NCI-H1930 (cell line): ENCODE measurements at places on chromosomes 6 and 20.

- DNase-seq, result no peak
These were observed 511.1 kb upstream of the MAP3K7 start for GRCh38 chr6:91098006-91098405.

- no peak for DNase-seq
These were observed at the start of gene JPH2 for GRCh38 chr20:44187054-44187771. Gene JPH2, minus strand, starts transcription at chr20:44187188. Its CDS starts 483 bp downstream, at chr20:44186705.

- DNase-seq, result no peak
These were observed 24.6 kb downstream of the SPATA2 start for GRCh38 chr20:49890471-49891361.

DNA sequence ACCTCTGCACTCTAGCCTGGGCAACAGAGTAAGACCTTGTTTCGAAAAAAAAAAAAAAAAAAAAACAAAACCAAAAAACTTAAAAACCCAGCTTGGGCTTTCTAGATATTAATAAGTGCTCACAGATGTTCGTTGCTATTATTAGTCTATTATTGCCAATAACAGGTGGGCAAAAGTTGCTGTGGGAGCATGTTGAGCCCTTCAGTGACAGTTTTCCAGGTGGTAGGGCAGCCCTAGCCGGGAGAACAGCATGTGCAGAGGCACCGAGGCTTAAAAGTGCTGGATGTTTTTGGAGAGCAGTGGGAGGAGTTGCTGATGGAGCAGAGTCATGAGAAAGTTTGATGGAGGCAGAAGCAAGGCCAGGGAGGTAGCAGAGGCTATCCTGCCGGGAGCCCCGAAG lies 4.4 kb downstream of the PPP1R16B start:
- no peak for DNase-seq

GRCh38 chr6:106885679-106886078 lies 88.8 kb downstream of the CD24 start:
- DNase-seq, result peak; percentile 81

- no peak for DNase-seq
These were observed 121.1 kb downstream of the PDE7B start for GRCh38 chr6:135972586-135972985.

GRCh38 chr6:34239500-34239825 lies 2.8 kb downstream of the HMGA1 start:
- no peak for DNase-seq

DNA sequence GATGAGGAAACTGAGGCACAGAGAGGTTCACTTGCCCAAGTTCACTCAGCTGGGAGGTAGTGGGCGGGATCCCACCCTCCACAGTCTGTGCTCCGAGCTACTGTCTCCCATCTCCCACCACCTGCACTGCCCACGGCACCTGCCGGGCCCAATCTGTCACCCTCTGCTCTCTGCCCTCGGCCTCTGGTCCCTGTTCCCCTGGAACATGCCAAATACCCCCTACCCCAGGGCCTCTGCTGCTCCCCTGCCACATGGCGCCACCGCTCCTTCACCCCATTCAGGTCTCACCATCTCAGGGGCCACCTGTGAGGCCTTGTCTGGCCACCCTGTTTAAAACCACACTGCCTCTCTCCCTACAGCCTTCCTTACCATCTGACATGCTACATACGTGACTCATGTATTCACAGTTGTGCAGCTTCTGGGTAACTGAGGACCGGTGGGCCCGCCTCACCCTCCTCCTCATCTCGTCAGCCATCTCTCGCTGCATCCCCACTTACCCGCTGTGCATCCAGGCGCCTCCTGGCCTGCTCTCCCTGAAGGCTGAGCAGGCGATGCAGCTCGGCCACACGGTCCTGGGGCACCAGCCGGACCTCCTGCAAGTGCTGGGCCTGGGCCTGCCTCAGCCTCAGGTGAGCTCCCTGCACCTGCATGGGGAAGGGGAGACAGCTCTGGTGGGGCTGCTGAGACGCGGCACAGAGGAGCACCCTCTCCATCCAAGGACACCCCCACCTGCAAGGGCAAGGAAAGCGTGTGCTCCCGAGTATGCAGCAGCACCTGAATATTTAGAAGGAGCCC lies 50.6 kb downstream of the GINS1 start:
- no peak for DNase-seq

- no peak for DNase-seq
These were observed 317.6 kb downstream of the CLIC5 start for GRCh38 chr6:45698046-45698445.

DNA sequence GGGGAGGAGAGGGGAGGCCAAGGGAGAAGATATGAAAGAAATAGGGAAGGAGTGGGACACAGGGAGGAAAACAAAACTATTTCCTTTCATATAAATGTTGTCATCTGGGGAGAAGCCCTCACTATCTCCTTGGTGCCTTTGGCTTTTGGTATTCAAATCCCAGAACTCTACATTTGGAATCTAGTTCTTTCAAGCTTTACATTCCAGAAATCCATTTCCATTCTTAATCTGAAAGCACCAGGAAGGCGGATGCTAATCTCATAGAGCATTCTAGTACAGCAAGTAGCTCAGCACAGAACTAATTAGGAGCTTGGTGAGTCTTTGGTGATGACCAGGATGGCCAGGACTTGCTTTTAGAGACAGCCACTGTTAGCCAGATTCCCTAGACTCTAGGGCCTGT lies 177.9 kb downstream of the KIF16B start:
- no peak for DNase-seq

DNA sequence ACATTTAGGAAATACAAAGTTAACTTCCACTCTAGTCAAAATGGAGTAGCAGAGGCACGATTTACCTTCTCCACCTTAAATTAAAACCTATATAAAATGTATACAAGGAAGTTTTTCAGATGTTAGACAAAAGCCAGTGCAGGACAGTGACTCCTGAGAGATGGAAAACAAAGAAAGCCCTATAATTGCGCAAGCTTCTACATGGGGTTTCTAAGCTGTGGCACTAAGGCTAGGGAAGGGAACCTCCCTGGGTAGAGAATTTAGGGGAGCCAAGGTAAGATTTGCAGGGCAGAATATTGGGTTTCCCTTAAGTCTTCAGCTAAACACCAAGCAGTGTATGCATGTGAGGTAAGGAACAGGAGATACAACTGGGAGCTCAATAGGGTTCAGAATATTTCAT lies 18.5 kb upstream of the ZC3H12D start:
- DNase-seq, result no peak

GRCh38 chr20:41540918-41541317 lies 77.3 kb downstream of the CHD6 start:
- no peak for DNase-seq

DNA sequence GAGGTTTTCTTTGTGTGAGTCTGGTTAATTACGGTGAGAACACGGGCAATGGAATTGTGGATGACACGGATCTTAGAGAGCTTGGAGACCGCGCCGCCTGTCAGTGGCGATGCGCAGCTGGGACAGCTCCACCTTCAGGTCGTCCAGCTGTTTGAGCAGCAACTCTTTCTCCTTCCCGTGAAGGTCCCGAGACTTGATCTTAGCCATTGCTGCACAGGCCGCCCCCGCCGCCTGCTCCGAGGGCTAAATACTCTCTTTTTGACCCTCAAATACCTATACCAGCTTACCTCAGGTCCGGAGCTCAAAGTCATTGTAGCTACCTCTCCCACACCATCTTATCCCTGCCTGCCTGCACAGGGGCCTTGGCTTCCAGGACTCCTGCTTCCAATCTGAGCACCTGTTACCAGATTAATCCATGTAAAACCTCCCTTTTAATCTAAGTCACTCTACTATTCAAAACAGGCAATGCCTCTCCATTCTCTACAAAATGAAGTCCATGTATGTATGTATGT lies 100.2 kb downstream of the PREP start:
- no peak for DNase-seq

- no peak for DNase-seq
These were observed 1.5 kb downstream of the TMEM181 start for GRCh38 chr6:158561321-158561884.

DNA sequence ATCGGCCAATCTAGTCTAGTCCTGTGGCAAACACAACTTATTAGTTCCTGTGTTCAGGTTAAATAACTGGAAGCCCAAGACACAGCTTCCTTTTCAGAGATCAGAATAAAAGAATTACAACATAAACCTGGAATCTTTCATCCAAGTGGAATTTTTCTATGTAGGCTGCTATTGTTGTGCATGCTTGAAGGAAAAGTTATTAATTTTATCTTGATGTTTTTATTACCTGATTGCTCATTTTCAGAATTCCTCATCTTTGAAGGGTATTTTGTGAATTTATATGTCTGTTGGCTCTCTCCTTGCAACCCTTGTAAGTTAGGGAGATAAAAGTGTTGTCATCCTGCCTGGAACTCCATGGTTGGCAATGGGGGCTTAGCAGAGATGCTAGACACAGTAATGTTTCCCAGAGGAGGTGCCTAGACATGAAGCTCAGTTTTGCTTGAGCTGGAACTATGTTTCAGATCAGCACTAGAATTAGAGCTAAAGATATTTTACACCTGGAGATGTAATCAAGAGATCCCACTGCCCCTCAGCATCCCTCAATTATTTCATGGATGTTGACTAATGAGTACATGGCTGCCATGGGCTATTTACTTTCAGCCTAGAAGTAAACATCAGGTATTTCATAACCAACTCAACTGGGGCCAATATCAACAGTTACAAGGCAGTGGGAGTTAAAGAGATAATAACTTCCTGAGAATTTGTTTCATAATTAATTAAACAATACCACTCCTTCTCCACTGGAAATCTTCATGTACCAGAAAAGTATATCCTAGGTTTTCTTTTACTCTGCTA lies 367.0 kb upstream of the MARCKS start:
- no peak for DNase-seq

DNA sequence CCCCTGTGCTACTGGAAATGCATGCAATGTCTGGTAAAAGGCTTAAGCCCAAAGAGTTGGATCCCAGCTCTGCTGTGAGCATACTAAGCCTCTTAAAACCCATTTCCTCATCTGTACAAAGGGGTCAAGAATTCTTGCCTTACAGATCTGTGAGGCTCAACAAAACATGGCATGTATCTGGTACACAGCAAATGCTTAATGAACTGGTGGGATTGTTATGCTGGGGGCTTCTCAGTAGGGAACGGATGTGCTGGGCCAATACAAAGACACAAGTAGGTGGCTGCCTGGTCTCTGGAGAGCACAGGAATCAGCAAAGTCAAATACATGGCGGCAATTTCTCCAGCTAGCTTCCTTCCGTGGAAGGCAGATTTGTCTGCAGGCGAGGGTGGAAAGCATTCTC lies 62.3 kb downstream of the LAMP5 start:
- no peak for DNase-seq

DNA sequence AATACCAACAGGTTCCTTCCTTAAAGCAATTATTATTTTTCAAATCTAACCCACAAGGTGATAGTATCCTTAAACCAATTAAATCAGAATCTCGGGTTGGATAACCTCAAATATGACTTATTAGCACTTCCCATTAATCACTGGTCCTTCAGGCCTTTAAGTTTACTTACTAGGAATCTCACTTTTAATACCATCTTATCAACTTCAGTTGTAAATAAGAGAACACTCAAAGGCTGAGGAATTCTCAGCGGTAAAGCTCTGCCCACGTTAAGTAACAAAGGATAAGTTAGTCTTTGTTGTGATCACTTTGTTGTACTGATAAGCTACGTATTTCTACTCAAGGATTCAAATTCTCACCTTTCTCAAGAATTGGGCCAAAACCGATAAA lies 82.0 kb downstream of the OR2B2 start:
- DNase-seq, result no peak

- DNase-seq, result no peak
These were observed 12.2 kb upstream of the ZBTB46 start for GRCh38 chr20:63843222-63843621.

DNA sequence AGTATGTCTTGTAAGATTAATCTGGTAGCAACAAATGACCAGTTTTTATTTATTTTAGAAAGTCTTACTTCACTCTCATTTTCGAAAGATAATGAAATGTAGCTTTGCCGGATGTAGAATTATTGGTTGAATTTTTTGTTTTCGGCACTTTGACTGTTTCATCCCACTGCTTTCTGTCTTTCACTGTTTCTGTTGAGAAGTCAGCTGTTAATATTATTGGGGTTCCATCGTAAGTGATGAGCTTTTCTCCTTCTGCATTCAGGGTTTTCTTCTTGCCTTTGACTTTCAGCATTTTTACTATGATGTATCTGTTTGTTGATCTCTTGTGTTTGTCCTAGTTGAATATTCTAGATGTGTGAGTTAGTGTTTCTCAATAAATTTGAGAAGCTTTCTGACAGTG lies 383.4 kb downstream of the PAX1 start:
- DNase-seq, result no peak

GRCh38 chr6:116682334-116682712 lies 1.3 kb downstream of the KPNA5 start:
- no peak for DNase-seq

- no peak for DNase-seq
These were observed 25.9 kb upstream of the GTSF1L start for GRCh38 chr20:43752561-43753301.

GRCh38 chr6:64792534-64792933 lies 914.5 kb downstream of the EYS start:
- no peak for DNase-seq

GRCh38 chr6:33906439-33906838 lies 102.6 kb upstream of the MLN start:
- DNase-seq, result no peak

- no peak for DNase-seq
These were observed 132.5 kb downstream of the RTN4IP1 start for GRCh38 chr6:106496823-106497222.

- DNase-seq, result no peak
These were observed 221.6 kb downstream of the LAMA2 start for GRCh38 chr6:129104560-129104959.

GRCh38 chr20:61370841-61371303 lies 118.8 kb downstream of the CDH4 start:
- DNase-seq, result no peak

GRCh38 chr6:42729731-42730130 lies 7.3 kb upstream of the PRPH2 start:
- no peak for DNase-seq

DNA sequence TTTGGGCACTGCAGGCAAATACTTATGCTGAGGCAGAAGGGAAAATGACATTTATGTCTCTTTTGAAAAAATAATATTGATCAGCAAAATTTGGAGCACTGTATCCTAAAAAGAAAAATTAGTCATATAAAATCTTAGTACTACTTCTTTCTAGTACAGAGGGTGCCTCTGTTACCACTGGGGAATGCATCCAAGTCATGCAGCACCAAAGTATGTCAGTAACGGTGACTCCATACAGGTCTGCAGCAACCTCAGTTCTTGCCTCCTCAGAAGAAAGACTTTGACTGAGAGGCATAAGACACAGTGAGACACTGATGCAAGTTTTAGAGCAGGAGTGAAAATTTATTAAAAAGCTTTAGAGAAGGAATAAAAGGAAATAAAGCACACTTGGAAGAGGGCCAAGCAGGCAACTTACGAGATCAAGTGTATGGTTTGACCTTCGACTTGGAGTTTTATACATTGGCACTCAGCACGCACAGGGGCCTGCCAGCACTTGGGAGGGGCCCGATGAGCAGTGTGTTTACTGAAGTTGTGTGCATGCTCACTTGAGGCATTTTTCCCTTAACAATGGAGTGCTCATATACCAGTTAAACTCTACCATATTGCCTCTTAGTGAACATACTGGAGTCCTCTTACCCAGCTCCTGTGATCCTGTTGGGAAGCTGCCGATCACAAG lies 1244.8 kb downstream of the EPHA7 start:
- no peak for DNase-seq
